Lower leg skin (tissue), 4 donors: ENCODE measurements at places on chromosomes 6 and 20. TPM values are rescaled to one million over a fixed set of nuclear protein-coding genes. Genes with fewer than 3 reads are reported as not detected.

GRCh38 chr20:5844063-5844681 lies 94.0 kb downstream of the SHLD1 start:
- DNase-seq: no peak

DNA sequence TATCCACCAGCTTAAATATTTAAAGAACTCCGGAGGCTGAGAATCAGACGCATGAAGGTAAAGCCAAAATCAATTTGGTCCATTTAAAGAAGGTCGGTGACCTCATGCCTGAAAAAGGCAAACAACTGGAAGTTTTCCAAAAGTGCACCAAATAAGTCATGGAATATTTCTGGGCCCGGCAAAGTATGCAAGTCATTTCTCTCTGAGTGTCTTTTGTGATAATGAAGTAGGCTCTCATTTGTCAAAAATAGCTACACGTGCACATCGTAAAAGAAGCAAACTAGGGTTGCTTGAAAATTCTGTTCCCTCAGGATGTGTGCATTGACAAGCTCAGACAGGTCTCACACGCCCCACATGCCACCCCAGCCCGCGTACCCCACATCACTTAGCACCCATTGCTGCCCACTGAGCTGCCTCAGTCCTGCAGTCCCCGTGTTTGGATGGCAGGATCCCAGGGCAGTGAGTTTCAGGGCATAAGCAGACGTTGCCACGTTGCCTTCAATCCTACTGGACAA lies 20.5 kb upstream of the PYGB start:
- DNase-seq: no peak

DNA sequence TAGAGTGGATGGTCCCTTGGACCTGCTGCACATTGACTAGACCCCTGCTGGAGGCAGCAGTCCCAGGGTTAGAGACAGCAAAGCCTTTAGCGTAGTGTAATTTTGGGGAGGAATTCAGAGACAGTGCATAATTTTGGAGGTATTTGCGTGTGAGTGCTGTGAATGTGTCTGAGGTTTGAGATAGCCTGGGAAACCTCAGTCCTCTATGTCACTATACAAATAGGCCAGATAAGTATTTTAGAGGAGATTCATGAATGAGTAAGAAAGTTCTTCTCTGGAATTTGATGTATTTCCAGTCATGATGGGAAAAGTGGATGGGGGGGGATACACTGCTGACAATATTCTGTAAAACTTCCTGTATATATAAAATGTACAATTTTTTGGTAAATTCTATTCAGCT lies 25.8 kb upstream of the MTRF1L start:
- DNase-seq: no peak

DNA sequence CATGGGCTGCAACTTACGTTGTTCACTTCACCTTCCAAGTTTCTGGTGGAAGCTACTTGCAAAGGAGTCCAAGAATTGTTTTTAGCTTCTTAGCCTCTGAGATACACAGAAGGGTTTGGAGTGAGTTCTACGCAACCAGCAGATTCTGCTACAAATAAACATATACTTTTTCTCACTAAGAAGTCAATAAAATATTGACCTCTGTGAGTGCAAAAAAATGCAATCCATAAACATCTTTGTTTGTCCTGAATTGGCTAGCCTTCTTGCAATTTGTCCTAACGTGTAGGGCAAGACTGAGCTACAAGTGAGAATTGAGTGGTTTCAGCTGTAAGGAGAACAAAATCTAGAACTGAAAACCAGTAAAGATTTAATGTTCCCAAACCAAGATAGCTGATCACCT lies 26.2 kb upstream of the E2F3 start:
- no peak for DNase-seq

- DNase-seq: no peak
These were observed 81.1 kb downstream of the BMP5 start for GRCh38 chr6:55794136-55794812.

DNA sequence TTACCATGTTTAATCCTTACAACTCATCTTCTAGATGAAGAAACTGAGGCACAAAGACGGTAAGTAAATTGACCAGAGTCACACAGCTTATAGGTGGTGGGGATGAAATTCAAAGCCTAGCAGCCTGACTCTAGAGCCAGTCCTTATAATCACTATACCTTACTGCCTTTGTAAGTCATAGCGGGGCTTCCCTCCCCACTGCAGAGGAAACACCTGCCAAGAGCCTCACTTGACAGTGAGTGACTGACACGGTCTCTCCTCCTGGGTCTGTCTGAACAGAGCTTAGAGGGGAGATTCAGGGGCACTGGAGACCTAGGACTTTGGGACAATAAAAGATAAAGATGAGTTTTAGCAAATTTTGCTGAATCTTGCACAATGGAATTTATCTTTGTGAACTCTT lies 12.8 kb downstream of the SUN5 start:
- DNase-seq: no peak

- no peak for DNase-seq
These were observed 3.7 kb downstream of the OGFR start for GRCh38 chr20:62808211-62808865.

DNA sequence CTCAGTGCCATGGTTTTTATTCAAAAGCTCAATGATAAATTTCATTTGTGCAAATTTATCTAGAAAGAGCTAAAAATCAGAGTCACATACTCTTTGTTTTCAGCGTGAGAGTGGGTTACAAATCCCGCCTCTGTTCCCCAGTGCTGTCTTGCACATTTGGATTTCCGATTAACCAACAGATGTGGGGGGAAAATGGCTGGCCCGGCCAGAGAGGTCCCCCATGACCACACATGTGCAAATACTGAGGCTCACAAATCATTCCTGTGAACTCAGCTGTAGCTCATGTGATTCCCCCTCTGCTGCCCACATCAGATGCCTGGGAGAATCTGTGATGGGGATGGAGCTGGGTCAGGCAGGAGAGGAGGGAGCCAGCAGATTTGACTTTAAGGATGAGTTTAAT lies 168.7 kb downstream of the PAX1 start:
- no peak for DNase-seq

DNA sequence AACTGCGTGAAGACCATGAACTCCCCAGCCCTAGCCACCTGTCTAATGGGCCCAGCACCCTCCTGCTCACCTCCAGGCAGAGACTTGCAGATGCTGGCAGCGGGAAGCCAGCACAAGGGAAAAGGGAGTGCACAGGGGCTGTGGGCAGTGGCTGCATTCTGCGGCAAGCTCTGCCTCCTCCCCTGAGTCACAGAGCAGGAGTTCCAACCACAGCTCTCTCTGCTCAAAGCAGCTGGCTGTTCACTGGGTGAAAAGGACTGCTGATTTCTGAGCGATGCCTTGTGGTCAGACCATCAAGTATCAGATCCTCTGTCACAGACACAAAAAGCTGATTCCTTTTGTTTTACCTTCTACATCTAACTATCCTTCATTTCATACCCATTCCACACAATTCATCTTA lies 10.5 kb downstream of the NKX2-2 start:
- DNase-seq: no peak

DNA sequence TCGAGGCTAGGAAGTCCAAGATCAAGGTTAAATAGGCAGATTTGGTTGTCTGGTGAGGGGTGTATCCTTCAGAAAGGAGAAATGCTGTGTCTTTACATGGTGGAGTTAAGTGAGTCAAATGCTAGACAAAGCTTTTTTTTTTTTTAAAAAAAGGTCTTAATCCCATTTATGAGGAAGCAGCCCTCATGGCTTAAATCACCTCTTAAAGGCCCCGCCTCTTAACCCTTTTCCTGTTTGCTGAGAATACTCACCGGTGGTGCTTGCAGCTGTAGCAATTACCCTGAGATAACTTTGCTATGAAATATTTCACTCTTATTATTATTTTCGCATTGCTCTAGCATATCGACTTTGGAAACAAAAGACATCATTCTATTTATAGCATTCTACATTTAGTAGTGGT lies 30.8 kb downstream of the FBXO30 start:
- no peak for DNase-seq

- no peak for DNase-seq
These were observed 16.0 kb downstream of the PMEPA1 start for GRCh38 chr20:57693670-57694329.

Gene PPP1R18
- 23.6 TPM for total RNA-seq

Gene BANF2
- total RNA-seq: not detected

Gene TMEM170B
- 1.8 TPM for total RNA-seq

Gene LAMP5
- total RNA-seq: not detected

Gene SAMD3
- not detected for total RNA-seq
